Endodermal cell (in vitro differentiated cells): ENCODE measurements at places on chromosomes 5 and 9. TPM values are rescaled to one million over a fixed set of nuclear protein-coding genes. Genes with fewer than 3 reads are reported as not detected.
A peak's percentile ranks its signal among the peaks of the same experiment; 100 is the strongest.

DNA sequence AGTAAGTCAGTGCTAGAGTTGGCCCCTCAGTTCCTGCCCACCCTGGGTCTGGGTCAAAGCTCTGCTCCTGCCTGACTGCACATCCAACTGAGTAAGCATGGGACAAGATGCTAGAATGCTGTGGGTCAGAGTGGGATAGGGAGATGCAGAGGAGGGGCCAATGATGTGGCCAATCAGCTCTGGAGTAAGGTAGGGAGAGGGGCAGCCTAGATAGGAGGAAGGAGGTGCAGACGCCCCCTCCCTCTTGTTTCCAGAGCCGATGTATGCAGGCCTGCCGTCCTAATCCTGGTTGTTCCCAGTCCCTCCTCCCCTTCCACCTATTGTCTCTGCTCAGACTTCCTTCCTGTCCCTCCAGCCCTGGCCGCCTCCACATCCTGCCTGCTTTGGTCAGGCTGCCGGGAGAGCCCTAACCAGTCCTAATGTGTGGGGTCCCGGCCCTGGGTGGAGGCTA, 1.3 kb downstream of the ARAP3 start:
- H3K27me3 ChIP-seq, result no peaks in the 10 kb centered on the region
- H3K36me3 ChIP-seq, result peaks cover 3% of the 10 kb centered on the region
- peak overlapping the region; percentile 18 for H3K27ac ChIP-seq
- H3K4me3 ChIP-seq, result peak overlapping the region; percentile 75

GRCh38 chr5:6359555-6360322, 18.6 kb downstream of the MED10 start:
- H3K4me1 ChIP-seq, result no peaks in the 10 kb centered on the region
- no peaks in the 10 kb centered on the region for H3K36me3 ChIP-seq
- DNase-seq, result no peak
- H3K27me3 ChIP-seq, result no peaks in the 10 kb centered on the region
- no peak overlapping the region for H3K4me3 ChIP-seq
- H3K27ac ChIP-seq, result peak overlapping the region; percentile 75

- no peak overlapping the region for H3K4me3 ChIP-seq
- peak; percentile 96 for DNase-seq
- peaks cover 26% of the 10 kb centered on the region for H3K27me3 ChIP-seq
- H3K27ac ChIP-seq, result peak overlapping the region; percentile 27
These were observed 37.0 kb downstream of the ALG2 start for GRCh38 chr9:99184475-99185347.

DNA sequence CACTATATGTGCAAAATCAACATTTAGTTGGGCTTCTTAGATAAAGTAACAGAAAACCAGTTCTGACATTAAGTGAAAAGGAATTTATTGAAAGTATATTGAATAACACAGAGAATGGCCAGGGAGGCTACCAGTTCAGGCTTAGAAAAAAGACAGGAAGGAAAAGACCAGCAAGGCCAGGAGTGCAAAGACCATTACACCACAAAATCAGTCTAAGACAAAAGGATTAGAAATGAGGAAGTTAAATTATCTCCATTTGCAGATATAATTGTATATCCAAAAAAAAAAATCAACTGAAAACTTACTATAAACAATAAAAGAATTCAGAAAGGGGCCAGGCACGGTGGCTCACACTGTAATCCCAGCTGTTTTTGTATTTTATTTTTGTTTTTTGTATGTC, 4.8 kb upstream of the TEX10 start:
- H3K27ac ChIP-seq, result no peak overlapping the region
- H3K27me3 ChIP-seq, result no peaks in the 10 kb centered on the region
- no peak overlapping the region for H3K4me3 ChIP-seq
- no peak for DNase-seq
- H3K36me3 ChIP-seq, result no peaks in the 10 kb centered on the region

The WDR38 gene
- total RNA-seq, result not detected in 2 replicates
